ENCODE measurements at places on chromosomes 16 and 17.

DNA sequence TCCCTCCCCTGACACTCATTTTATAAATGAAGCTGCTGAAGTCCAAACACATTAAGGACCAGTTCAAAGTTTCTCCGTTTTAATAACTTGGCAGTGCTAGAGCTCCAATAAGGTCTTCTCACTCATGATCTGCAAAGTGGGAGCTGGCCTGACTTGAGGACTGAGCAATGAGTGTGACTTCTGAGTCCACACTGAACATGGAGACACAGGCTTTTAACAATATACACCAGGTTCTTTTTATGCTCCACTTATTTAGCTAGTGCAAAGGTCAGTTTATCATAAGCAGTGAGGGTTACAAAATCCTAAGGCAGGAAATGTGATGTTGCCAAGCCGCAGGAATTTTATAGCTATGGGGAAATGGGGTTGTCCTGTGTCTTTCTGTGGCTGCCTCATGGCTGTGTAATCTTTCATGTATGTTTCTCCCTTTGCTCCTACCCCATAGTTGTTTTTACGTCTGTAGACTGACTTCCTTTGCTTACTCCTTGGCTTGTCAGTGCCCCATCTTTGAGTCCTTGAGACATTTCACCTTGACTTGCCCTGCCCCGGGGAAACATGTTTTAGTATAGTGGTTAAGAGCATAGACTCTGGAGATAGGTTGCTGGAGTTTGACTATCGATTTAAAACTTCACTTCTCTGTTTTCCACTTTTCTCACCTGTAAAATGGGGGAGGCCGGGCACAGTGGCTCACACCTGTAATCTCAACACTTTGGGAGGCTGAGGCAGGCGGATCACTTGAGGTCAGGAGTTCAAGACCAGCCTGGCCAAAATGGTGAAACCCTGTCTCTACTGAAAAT lies 12.2 kb upstream of the MMD start:
- no peak for DNase-seq

DNA sequence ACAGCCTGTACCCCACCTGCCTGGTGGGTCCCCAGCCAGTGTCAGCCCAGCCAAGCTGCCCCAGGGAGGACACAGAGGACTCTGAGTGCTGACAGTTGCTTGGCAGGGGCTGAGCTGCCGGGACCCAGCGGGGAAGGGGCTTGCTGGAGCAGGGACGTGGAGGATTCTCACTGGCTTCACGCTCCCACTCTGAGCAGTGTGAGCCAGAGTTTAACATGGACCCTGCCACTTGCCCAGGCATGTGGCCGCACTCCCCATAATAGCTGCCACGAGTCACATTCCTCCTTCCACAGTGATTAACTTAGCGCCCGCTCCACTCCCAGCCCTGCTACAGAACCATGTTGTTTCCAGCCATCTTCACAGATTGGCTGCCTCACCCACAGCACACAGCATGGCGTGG lies 31.2 kb downstream of the SREBF1 start:
- no peak for DNase-seq

DNA sequence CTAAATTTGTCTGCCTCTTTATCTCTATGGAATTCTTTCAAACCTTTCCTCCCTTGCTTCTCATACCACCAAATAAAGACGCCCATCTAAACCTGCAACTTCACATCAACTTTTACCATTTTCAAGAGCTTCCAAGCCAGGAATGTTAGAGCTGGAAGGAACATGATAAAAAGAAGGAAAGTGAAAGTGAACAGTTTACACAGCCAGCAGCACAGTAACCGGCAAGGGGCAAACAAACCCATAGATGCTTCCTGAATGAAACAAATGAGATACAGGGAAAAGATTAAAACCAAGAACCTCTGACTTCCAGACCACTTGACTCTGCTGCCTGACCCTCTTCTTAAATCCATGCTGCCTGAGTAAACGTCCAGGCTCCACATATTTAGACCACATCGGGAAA lies 231.1 kb upstream of the CA10 start:
- no peak for DNase-seq

GRCh38 chr17:79872762-79873161 lies 33.5 kb upstream of the CBX4 start:
- no peak for DNase-seq

DNA sequence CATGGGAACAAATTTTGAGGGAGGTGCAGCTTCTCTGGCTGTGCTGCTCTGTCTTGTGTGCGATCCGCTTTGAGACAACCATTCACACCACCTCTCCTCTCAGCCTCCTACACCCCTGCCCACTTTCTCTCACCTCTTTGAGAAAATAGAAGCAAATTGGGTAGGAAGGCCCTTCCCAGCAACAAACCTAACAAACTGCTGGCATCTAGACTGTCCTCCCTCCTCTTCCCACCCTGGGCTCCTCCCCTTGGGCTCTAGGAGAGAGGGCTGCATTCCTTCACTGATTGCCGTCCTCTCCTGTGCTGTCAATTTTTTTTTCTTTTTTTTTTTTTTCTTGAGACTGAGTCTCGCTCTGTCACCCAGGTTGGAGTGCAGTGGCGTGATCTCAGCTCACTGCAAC lies 13.5 kb downstream of the CDIPT start:
- DNase-seq = no peak

DNA sequence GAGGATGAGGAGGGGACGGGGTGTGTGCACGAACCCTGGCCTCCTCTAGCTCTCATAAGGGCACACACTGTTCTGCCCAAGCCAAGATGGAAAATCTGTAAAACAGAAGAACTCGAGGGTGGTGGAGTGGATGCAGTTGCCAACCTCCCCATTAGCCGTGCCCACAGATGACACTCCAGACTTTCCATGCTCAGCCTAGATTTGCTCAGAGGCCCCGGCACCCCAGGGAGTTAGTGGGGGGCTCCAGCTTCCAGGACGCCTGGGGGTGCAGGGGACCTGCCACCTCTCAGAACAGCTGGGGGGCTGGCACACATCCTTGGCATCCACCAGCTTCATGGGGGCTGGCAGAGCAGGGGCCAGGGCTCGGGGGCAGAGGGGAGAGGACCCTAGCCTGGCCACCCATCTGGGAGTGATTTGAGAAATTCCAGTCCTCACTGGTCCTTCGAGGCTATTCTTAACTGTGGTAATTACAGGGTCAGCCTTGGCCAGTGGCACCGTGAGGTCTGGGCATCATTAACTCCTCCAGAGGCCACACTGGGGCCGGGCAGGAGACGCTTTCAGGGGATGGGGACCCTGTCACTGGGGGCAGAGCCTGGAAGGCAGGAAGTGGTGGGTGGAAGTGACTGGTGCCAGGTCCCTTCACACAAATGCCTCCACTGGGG lies 14.3 kb downstream of the VASN start:
- DNase-seq = no peak

GRCh38 chr16:49592546-49593423 lies 219.2 kb downstream of the C16orf78 start:
- peak; percentile 54 for DNase-seq

DNA sequence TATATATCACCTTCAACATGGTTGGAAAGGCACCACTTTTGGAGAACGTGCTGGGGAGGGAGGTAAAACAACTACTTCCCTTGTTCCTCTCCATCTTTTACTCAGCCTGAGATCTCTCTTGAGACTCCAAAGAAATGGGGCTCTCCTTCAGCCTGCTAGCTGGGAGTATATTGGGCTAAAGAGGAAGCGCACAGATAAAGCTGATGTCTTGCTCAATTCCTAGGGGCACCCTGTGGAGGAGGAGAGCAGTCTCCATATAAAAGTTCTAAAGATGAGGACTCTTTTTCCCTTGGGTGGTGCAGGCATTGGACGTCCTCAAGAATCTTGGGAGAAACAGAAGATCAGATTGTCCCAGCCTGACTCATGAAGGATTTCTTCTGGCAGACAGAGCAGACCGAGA lies 4.6 kb upstream of the ETV4 start:
- no peak for DNase-seq

DNA sequence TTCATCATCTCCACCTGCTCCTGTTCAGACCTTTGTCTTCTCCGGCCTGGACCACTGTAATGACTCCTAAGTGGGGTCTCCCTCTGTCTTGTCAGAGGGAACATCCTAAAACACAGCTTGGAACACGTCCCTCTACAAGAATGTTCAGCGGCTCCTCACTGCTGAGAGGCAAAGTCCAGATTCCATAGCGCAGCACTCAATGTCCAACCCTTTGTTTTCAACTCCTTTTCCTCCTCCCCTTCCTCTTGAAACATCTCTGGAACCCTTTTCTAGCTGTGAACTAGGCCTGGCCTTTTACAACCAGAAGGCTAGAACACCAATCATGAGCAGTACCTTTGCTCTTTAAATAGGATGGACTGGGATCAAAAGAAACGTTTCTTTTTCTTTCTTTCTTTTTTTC lies 914 bp downstream of the C17orf50 start:
- DNase-seq = no peak

DNA sequence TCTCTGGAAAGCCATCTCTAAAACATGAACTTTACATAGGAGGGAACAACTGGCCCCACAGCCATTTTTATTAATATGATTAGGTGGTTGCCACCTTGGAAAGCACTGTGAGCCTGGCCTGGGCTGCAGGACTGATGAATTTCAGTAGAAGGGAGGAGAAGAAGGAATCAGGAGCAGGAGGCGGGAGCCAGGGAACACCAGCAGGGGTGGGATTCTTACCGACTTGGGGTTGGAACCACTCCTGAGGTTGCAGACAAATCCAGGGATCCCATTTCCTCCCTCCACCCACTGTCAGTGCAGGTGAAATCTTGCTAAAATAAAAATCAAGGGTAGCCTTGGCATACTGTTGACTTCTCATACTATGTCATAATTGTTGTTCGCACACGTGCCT lies 16.9 kb upstream of the MAP3K14 start:
- no peak for DNase-seq

DNA sequence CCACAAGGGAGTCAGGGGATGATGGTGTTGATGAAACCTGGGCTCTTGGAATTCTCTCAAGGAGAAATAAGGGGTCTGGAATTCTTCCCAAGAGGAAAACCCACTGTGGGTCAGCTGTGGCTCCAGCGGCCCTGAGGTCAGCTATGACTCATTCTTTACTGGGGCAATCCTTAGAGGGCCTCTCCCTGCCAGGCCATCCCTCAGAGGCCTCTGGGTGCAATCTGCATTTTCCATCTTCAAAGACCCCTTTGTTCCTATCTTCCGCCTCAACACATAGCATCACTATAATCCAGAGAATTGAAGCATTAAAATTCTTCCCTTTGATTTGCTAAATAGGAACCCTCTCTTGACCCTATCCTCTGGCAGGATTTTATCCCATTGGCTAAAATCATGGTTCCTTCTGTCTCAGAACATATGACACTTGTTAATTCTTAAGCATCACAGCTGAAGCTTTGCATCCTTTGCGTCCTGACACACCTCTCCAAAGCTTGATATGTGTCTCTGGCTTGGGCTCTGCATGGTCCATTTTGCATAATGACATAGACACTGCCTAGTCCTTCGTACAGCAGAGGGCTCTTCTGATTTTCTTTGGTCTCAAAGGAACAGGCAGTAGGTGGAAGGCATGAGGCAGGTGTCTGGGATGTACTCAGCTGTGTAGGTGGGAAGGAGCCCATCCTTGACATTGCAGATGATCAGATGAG lies 4.4 kb upstream of the KRT37 start:
- DNase-seq = no peak

GRCh38 chr17:75102385-75102821 lies 7.4 kb upstream of the ARMC7 start:
- DNase-seq = no peak

DNA sequence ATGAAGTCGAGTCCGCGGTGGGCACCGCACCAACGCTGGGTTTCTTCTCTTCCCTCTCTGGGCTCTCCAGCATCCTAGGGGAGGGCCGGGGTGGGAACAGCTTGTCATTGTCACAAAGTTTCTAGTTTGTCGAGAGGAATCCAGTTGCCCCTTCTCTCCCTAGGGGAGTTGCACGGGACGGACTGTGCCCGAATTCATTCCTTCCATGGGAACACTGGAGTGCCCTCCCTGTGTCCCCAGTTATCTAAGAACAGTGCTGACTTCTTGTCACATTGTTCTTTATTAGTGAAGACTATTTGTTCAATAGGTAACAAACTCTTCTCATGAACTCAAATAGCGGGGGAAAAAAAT lies 1.2 kb downstream of the KLHL36 start:
- no peak for DNase-seq

DNA sequence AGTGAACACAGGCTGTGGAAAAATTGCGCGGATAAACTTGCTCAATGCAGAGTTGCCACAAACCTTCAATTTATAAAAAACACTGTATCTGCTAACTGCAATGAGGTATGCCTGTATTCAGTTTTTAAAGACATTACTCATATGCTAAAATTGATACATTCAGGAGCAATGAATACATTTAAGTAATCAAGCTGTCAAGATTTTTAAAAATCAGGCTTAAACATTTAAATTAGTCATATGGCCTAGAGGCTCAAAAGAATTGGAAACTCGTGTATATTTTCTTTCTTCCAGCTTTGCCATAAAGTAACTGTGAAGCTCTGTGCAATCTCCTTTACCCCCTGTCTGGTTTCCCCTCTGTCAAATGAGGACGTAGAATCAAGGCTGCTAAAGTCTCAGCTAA lies 4.1 kb downstream of the SYNRG start:
- no peak for DNase-seq

DNA sequence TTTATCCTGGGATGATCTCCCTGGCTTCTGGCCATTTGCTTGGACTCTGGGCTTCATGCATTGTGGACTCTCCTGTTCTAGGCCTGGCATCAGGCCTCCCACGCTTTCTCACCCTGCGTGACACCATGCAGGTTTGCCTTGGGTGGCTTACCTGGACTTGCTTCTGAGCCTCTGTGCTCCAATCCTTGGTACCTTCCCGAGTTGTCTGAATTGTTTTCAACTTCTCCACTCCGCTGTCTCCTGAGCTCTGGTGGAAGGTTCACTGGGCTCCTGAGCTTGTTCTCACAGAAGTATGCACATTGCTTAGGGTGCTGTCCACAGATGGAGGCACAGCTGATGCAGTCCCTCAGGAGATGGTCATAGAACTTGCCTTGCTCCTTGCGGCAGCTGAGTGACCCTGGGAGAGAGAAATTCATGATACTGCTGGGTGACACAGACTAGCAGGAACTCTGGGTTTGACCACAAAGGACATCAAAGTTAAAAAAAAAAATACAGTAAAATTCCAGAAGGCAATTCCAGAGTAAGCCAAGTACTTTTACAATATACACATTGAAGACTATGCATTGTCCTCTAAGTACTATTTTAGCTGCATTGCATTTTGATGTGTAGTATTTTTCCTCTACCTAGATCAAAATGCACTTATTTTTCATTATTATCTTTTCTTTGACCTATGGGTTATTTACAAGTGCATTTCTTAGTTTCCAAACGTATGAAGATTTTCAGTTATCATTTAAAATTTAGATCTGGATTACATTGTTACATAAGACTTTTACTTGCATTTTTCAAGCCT lies 23.1 kb downstream of the TNFRSF13B start:
- no peak for DNase-seq
